ENCODE measurements at places on chromosomes 12 and 14. TPM values are rescaled to one million over a fixed set of nuclear protein-coding genes. Genes with fewer than 3 reads are reported as not detected.
A peak's percentile ranks its signal among the peaks of the same experiment; 100 is the strongest.

GRCh38 chr12:116864371-116865160, 16.7 kb downstream of the HRK start:
- no peak for DNase-seq

DNA sequence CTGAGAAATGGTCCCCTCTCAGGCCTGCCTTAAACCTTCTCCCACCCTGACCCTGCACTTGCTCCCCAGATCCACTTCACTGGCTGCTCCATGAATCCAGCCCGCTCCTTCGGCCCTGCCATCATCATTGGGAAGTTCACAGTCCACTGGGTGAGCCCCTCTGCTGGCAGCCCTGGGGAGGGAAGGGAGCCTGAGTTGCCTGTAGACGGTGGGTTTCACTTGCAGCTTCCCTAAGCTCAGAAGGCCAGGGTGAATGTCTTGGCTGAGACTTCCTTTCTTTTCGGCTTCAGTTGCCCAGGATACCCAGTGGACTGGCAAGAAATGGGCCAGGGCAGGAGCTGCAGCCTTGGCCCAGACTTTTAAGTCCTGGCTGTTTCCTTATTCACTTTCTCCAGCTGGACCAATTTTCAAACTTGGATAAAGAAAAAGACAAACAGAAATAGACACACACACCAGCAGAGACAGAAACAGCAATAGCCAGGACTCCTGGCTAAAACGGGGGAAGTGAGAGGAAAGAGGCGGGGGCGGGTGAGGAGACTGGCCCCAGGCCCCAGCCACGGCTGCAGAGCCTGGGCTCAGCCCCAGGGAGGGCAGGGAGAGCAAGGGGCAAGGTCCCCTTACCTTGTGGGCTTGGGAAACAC, 2.0 kb downstream of the AQP6 start:
- DNase-seq, result no peak

The ACOT6 gene
- not detected for total RNA-seq

The RASAL1 gene
- not detected for total RNA-seq

- no peak for DNase-seq
Measured at GRCh38 chr14:105173901-105174894, 5.6 kb upstream of the JAG2 start.

DNA sequence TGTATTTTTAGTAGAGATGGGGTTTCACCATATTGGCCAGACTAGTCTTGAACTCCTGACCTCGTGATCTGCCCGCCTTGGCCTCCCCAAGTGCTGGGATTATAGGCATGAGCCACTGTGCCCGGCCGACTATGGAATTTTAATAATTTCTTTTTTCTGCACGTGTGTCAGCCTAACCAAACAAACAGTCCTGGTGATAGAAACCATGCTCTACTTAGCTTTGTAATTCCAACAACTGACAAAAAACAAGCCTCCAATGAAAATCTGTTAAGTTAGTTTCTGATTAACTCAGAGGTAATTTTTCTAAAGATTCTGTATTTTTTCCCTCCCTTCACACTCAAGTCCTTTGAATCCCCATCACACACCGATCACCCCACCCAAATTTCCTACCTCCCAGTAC, 15.3 kb downstream of the COQ10A start:
- DNase-seq, result no peak

The GOLT1B gene
- 30.5 TPM for total RNA-seq

GRCh38 chr14:104518659-104519350, 60.8 kb upstream of the C14orf180 start:
- DNase-seq, result no peak

The OR4E2 gene
- not detected for total RNA-seq

The RIMBP2 gene
- 1.2 TPM for total RNA-seq

The CLIP1 gene
- total RNA-seq, result 636 TPM

The VRTN gene
- total RNA-seq, result not detected

DNA sequence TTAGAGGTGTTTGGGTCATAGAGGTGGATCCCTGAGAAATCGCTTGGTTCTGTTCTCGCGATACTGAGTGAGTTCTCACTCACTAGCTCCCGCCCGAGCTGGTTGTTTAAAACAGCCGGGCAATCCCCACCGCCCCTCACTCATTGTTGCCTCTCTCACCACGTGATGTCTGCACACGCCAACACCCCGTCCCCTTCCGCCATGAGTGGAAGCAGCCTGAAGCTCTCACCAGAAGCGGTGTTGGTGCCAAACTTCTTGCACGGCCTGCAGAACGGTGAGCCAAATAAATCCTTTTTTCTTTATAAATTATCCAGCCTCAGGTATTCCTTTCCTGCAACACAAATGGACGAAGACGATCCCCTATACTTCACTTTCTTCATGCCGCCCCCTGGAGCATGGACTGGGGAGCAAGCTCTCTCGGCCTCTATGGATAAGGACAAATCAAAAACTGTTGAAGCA, 45.4 kb upstream of the CCND2 start:
- DNase-seq, result no peak

The SMCO2 gene
- not detected for total RNA-seq

The DICER1 gene
- total RNA-seq, result 38.2 TPM

The CLEC2B gene
- total RNA-seq, result 5.5 TPM

- DNase-seq, result no peak
Measured at GRCh38 chr12:15201456-15201855, 19.8 kb downstream of the RERG start.

The KRT77 gene
- not detected for total RNA-seq

The KRT3 gene
- total RNA-seq, result not detected

DNA sequence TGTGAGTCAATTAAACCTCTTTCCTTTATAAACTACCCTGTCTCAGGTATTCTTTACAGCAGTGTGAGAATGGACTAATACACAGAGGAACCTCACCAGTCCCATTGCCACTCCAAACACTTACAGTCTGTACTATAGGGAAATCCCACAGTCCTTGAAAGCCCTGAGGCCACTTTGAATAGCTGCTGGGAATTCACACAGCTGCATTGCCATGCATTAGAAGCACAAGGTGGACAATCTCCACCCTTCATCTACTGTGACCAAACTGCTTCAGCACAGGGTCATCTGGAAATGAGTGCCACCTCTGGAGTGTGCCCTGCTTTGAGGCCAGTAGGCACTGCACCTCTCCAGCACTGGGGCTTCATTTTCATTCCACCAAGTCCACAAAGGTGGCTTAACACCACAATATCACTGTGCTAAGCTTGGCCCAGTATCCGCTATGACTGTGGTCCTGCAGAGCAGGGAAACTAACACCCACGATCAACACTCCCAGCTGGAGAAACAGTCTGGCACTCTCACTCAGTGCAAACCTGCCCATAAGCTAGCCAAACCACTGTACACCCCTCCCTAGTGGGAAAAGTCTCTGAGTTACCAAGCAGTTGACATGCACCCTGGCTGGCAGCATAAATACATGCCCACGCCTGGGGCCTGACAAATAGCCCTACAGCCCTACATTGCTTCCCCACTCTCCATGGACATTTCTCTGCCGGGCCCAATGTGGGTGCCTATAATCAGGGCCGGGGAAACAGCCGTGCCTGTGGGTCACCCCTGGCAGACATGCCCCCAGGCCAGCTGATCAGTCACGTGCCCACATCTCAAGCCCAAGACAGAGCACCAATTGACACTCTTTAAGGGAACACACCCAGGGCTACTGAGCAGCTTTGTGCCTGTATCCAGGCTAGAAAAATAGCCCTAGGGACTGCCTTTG, 294.3 kb upstream of the MGAT4C start:
- DNase-seq, result no peak

DNA sequence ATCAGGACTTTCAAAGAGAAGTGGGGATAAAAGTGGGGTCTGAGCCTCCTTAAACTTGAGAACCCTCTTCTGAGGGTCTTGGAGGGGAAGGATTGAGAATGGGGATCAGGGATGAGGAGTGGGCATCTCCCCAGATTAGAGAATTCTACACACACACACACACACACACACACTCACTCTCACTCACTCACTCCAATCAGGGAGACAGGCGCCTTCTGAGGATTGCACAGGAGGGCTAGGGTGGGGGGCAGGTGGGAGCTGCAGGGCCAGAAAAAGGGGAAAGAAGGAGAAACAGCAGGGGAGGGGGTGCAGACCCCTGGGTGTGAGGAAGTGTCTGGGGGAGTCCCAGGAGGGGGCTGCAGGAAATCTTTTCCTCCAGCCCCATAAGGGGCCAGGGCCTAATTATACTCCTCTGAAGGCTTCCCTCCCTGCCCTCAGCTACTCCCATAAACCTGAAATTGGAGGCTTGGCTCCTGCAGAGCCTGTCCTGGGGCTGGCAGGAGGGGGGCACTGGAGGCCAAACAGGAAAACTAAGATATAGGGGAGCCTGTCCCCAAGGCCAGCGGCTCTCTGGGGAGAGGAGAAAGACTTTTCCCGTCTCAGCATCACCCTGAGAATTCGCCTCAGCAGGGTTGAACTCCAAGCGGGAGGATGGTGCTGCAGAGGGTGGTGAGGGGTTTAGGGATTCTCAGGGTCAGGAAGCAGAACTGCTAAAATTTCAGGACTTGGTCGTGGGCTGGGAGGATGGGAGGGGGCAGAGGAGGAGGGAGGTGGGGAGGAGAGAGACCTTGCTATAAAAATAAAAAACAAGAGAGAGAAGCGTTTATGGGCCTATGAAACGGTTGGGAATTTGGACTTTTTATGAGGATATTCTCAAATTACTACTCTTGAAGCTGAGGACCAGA, 1.6 kb downstream of the HOXC9 start:
- peak; percentile 46 for DNase-seq

- DNase-seq, result peak; percentile 79
Measured at GRCh38 chr14:99809360-99809759, 16.1 kb downstream of the EML1 start.

- DNase-seq, result no peak
Measured at GRCh38 chr12:91249054-91249453, 66.4 kb upstream of the DCN start.

DNA sequence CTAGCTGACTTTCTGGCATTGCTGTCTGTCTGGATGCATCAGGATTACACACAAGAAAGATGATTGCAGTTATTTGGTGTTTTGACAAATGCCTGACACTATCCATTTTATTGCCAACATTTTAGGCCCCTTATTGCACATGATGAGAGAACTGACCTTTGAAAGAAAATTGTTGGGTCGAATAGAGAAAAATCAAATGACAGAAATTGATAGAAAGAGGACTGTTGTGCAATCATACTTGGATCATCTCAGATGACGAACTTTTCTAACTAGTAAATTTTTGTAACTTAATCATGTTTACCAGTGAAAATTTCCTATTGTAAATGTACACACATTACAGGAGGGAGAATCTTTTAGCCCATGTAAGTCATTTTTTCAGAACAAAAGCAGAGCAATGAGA, 251.5 kb upstream of the USP15 start:
- no peak for DNase-seq

DNA sequence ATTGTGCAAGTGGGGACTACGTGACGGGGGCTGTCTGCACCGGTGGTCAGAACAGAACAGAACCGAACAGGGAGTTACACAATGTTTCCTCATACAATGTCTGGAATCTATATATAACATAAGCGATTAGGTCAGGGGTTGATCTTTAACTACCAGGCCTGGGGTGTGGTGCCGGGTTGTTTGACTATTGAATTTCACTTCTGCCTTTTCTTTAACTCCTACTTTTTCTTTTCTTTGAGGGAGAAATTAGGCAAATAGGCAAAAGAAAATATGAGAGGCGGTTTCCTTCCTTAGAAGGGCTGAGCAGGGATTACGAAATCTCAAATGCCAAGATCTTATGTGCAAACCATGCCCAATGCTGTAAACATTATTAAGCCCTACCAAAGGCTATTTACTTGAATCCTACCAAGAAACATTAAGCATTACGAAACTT, 140.3 kb downstream of the SLC38A6 start:
- DNase-seq, result no peak

GRCh38 chr12:22234561-22234960, 99.9 kb downstream of the ST8SIA1 start:
- DNase-seq, result no peak

The PCNX4 gene
- total RNA-seq, result 41.4 TPM

- DNase-seq, result no peak
Measured at GRCh38 chr12:74922117-74922516, 287.5 kb downstream of the KCNC2 start.

- no peak for DNase-seq
Measured at GRCh38 chr14:96423446-96424108, 31.6 kb downstream of the AK7 start.

- no peak for DNase-seq
Measured at GRCh38 chr12:12180136-12180535, 86.7 kb downstream of the LRP6 start.

The IAPP gene
- total RNA-seq, result not detected

The PIWIL1 gene
- total RNA-seq, result not detected

DNA sequence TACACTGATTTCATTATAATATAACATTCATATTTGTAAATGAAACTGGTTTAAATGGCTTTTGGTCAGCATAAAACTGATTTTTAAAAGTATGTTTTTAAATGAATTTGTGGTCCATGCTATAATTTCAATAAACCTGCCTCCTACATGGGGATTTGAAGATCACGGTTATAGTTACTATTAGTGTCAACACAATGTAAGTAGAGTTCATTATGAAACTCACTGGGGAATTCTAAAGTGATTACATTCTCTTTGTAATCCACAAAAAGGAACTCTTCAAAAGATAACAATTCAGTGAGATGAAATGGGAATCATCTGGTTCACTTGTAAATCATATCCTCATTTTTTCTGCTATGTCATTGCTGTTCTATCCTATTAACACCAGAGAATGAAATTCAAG, 204.5 kb upstream of the G2E3 start:
- DNase-seq, result no peak

DNA sequence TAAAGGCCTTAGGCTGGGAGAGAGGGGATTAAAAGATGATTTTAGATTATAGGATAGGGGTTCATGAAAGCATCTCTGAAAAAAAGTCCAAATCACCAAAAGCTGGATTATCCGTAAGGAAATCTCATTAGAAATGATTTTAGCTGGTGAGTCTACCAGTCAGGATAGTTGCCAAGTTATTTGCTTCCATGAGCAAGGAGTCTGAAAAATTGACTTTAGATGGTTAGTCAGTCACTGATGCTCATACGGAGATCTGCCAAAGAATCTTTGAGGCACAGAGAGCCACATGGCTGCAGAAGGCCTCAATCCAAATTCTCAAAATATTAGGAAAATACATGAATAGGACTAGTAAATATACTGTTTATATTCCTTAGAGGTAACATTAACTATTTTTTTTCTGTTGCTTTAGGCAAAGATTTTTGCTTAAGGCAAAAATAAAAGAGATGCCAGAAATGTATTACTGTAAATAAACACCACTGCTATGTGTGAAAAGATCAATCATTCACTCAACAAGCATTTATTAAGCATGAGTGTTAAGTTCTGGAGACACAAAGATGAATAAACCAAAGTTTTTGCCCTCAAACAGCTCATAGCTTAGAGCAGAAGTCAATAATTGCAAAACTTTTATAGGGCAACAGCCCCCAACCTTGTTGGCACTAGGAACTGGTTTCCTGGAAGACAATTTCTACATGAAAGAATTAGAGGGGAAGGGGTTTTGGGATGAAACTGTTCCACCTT, 105.2 kb downstream of the BBS10 start:
- no peak for DNase-seq

- DNase-seq, result no peak
Measured at GRCh38 chr12:96210376-96211055, 16.3 kb downstream of the ELK3 start.

The CCDC175 gene
- not detected for total RNA-seq

The ASPG gene
- total RNA-seq, result 0.15 TPM

The HOXC12 gene
- not detected for total RNA-seq

- DNase-seq, result no peak
Measured at GRCh38 chr12:46084666-46085631, 94.6 kb upstream of the SCAF11 start.
